Stimulated activated CD4-positive, alpha-beta T cell treated with anti-CD3 and anti-CD28 coated beads, Interleukin-4, amount 100 ng/mL, for 4 hours (primary cell): ENCODE measurements at places on chromosomes 6 and 20.

DNA sequence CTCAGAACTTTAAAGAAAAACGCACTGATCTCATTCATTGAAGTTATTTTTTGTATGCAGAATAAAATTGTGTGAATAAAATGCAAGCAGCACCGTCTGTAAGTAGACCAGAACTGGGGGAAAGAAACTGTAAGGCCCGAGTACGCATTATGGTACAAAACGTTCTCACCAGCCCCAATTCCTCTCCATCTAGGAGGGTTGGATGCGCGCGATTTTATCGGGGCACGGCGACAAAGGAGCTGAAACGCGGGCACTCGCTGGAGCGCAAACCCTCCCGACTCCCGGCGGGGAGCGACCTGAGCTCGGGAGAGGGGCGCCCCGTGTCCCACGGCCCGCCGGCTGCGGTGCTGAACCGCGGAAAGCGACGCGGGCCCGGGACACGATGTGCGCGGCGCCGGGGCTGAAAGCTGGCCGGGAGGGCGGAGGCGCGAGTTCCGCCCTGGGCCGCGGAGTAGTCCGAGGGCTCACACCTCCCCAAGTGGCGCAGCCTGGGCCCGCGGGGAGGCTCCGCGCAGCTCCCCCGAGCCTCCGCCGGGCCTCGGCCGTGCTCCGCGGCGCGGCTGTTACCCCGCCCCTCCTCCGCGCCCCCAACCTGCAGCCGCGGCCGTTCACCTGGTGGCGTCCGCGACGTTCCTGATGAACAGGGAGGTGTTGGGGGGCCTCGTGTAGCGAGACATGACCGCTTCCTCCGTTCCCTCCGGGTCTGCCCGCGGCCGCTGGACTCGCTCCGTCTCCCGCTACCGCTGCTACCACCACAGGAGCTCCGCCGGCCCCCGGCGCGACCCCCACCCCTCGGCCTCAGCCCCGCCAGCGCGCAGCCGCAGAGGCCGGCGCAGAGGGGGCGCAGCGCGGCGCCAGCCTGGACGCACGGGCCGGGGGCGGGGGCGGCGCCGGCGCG, at the start of gene SRSF12:
Gene SRSF12 (minus strand): TSS at position 861 of the 898 bp plus-strand sequence. CDS start 184 bp downstream, at position 677.
- DNase-seq: peak; percentile 15

- DNase-seq: no peak
These were observed 785 bp upstream of the THBD start for GRCh38 chr20:23050076-23050838.

- DNase-seq: no peak
These were observed 6.6 kb downstream of the CST8 start for GRCh38 chr20:23497536-23497935.

DNA sequence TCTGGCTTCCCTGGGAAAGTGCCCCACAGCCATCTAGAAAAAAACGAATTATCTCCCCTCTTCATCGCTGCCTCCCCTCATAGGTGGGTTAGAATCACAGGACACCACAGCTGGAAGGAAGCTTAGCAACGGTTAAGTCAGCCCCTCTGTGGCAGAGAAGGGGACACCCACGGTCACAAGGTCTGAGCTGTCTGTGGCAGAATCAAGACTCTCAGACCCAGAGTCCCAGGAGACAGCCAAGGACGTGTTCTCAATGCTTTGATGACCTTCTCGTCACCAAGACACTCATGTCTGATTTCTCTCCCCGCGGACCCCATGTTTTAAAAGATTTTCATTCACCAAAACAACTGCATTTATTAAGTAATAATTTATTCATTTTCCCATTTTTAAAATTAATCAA, 221.5 kb downstream of the NRN1 start:
- DNase-seq: no peak

- DNase-seq: no peak
These were observed 11.0 kb downstream of the RMND1 start for GRCh38 chr6:151440930-151441329.

GRCh38 chr6:161481786-161482516, 208.1 kb upstream of the AGPAT4 start:
- DNase-seq: no peak

GRCh38 chr6:39684790-39685488, 40.3 kb downstream of the KIF6 start:
- no peak for DNase-seq

DNA sequence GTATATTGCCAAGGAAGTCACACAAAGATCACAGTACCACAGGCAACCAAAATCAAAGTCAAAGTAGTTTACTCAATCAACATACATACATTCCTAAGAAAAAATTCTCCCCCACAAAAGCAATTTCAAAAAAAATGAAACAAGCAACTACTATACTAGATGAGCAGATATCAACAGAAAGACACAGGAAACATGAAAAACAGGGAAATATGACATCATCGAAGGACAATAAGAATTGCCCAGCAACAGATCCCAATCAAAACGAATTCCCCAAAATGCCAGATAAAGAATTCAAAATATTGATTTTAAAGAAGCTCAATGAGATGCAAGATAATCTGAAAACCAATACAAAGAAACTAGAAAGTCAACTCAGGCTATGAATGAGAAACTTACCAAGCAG, 219.7 kb upstream of the TAB2 start:
- no peak for DNase-seq

DNA sequence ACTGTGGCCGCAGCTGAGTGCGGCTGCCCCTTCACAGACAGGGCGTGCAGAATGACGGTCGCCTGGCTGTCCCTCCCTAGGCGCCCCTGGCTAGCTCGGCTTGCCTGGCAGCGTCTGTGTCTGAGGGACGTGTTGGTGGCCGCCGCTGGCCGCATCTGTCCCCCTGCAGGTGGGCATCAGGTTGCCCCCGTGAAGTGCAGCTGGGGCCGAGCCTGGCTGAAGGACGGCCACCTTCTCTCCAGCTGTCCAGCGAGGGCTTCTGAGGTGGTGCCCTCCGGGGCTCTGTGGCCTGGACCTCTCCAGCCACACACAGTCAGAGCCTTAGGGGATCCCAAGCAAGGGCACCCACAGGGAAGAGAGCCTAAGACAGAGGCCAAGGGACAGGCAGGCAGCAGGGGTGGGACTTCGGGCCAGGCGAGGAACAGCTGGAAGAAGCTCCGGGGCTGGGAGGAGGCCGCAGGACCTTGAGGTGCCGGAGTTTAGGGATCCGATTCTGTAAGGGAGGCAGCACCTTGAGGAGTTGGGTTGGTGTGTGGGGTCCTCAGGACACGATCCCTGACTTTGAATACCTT, 89.0 kb upstream of the EPB41L1 start:
- DNase-seq: no peak

DNA sequence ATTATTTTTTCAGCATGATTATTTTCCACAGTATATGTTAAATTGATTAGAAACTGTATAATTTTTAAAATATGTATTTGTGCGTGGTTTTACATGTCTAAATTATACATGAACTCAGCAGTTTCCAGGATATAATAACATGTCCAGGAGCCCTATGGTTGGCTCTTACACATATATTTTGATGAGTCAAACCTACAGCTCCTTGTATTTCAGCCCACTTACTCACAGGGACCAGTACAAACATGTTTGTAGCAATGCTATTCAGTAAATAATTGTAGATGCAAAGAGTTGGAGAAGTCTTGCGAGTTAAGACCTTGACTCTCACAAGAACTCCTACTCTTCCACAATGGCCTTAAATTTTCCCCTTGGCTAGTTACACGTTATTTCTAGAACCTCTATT, 107.2 kb upstream of the SASH1 start:
- no peak for DNase-seq

GRCh38 chr20:46640044-46640443, 11.2 kb downstream of the SLC13A3 start:
- no peak for DNase-seq

DNA sequence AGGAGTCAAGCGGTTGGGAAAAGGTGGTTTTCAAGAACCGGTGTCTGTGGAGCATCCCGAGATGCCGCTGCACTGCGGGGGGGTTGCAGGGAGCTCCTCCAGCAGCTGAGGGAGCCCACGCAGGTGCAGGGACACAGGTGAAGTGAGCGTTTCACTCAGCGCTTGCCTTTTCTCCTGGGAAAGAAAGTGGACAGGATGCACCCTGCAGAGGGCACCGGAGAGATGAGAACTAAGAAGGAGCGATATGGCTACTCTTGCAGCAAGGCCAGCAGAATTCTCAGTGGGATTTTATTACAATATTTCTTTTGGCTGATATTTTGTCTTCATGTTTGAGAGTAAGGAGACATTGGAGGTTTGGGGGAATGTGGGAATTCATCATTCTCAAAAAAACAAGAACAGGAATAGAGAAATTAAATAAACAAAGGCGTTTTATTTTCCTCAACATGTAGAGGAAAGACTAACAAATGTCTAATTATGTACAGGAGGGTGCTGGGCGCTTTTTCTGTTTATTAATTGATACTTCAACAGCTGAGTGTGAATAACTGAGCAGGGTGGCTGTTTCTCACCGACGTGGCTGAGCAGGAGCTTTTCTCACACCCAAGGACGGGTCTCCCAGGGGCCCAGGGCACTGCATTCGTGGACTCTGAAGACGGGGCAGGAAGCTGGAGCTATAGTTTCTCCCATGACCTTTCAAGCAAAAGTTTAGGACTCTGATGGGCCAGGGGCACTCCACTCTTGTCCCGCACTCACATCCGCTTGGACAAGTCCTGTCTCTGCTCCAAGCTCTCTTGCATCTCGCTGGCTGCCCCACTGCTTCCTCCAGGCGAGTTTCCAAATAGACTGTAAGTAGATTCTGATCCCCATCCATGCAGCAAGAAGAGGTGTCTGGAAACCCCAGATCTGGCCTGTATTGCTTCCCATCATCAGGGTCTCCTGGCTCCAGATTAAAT, 176.1 kb downstream of the SMOC2 start:
- DNase-seq: no peak

DNA sequence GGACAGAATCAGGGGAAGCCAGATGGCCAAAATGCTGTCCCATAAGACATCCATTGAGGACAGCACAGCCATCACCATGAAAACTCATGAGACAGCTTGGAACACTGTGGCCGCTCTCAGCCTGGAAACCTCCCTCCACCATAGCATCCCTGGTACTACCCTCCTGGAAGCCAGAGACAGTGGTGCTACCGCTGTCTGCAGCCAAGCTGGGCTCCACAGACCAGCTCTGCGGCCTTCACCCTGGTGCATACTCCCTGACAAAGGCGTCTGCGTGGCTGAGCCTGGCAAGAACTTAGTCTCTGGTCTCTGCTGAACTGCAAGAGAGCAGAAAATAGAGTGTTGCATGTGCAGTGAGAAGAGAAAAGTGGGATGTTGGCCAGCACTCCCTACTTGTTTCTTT, 558.0 kb downstream of the C6orf118 start:
- no peak for DNase-seq

DNA sequence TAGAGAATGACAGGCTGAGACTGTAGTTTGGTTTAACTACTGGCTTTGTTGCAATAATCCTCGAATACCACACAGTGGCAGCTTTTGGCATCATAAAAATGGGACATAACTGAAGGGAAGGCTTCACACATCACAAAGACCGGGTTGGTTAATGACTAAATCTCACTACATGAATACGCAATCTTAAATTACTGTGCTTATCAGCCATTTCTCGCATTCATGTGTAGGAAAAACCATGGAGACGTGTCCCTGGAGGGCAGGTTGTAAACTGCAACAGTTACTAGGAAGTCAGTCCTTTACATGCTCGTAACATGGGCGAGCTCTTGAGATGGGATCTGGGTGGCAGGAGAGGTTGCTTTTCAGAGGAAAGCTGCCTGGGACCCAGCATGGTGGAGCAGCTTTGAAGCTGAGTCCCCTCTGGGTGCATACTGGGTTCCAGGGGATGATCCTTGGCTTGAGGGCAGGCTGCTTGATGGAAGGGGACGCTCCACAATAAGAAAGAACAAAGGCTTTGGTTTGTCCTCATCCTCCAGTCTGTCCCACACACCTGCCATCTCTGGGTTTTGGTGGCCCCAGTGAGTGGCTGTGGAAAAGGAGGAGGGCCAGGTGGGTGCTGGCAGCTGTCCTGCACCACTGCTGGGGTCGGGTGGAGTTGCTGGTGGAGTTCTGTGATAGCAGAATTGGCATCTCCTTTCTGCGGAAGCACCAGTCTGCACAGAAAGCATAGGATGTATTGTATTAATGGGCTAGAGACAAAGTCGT, 2.1 kb downstream of the RPS21 start:
- DNase-seq: no peak
